Stimulated activated CD8-positive, alpha-beta memory T cell treated with anti-CD3 and anti-CD28 coated beads, Interleukin-4, amount 100 ng/mL, for 1 hour (primary cell): ENCODE measurements at places on chromosomes 13 and 19.

GRCh38 chr19:47106821-47107201, 6.8 kb downstream of the ZC3H4 start:
- no peak for DNase-seq

- no peak for DNase-seq
These were observed 5.0 kb upstream of the CCDC61 start for GRCh38 chr19:45990113-45990728.

- DNase-seq, result no peak
These were observed 152.7 kb downstream of the CACNA1A start for GRCh38 chr19:13353625-13354024.

- no peak for DNase-seq
These were observed 729 bp upstream of the ARID3A start for GRCh38 chr19:925087-925525.

- DNase-seq, result no peak
These were observed 2.6 kb downstream of the SULT2B1 start for GRCh38 chr19:48554385-48555091.

DNA sequence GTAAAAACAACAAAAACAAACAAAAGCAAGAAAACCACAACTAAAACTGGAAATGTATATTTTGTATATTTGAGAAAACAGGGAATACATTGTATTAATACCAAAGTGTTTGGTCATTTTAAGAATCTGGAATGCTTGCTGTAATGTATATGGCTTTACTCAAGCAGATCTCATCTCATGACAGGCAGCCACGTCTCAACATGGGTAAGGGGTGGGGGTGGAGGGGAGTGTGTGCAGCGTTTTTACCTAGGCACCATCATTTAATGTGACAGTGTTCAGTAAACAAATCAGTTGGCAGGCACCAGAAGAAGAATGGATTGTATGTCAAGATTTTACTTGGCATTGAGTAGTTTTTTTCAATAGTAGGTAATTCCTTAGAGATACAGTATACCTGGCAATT, 17.1 kb downstream of the KLF5 start:
- DNase-seq, result no peak

- no peak for DNase-seq
These were observed 16.0 kb upstream of the GTF2F2 start for GRCh38 chr13:45104261-45104660.

DNA sequence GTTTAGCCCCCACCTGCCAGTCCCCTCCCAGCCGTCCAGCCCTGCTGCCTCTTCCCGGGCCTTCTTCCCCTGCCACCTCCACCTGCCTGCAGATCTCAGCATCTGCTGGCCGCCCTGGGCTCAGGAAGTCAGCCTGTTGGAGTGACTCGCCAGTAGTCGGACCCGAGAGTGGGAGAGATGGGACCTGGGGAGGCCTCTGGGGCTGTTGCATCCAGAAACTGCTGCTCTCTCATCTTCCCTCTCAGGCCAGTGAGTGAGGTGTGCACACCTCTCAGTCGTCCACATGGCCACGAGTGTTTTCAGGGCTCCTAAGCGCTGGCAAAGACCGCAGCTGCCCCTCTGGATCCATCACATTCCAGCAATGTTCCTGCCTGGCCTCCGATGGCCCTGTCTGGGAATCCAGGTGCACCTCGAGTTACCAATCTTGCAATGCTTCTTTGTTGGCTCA, 151.8 kb upstream of the SOX1 start:
- DNase-seq, result no peak

DNA sequence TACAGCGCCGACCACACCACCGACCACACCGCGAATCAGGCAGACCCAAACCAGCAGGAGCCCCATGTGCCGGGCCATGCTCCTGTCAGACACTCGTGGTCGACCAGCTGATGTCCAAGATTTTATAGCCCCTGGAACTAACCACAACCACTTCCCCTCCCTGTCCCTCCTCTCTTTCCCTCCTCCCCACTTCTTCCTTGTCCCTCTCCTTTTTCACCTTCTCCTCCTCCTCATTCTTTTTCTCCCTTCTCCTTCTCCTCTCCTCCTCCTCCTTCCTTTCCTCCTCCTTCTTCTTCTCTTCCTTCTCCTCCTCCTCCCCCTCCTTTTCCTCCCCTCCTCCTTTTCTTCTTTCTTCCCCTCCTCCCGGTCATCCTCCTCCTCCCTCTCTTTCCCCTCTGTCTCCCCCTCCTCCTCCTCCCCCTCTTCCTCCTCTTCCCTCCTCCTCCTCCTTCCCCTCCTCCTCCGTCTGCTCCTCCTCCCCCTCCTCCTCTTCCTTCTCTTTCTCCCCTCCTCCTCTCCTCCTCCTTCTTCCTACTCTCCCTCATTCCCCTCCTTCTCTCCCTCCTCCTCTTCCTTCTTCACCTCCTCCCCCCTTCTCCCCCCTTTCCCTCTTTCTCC, 670 bp downstream of the BSPH1 start:
- DNase-seq, result no peak

DNA sequence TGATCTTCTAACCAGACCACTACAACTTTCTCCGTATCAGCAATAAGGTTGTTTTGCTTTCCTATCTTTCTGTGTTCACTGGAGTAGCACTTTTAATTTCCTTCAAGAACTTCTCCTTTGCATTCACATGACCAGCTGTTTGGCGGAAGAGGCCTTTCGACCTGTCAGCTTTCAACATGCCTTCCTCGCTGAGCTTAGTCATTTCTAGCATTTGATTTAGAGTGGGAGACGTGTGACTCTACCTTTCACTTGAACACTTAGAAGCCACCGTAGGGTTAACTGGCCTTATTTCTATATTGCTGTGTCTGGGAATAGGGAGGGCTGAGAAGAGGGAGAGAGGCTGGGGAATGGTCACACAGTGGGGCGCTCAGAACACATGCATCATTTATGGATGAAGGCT, 104.7 kb downstream of the TUBGCP3 start:
- no peak for DNase-seq

- DNase-seq, result no peak
These were observed 915 bp upstream of the KCTD12 start for GRCh38 chr13:76887076-76887563.
